ENCODE measurements at places on chromosomes 1 and 21.

DNA sequence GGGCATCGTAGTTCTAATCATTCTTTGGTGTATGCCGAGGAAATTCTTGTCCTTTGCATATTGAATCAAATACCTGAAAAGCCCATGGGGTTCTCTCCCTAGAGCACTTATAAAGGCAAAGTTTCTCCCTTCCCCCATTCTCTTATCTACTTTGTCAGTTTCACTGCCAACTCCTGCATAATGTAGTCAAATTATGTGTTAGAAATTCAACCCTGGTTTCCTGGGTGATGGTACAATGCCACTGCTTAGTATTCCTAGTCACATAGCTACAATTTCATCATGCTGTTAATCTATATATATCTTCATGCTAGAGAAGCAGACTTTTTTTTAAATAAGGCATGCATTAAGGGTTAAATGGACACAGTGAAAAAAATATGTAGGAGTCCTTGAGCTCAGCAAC is 119.0 kb downstream of the PDE4B start:
- no peak for DNase-seq

- DNase-seq = no peak
These were observed 676.6 kb downstream of the MATN1 start for GRCh38 chr1:30046751-30047150.

DNA sequence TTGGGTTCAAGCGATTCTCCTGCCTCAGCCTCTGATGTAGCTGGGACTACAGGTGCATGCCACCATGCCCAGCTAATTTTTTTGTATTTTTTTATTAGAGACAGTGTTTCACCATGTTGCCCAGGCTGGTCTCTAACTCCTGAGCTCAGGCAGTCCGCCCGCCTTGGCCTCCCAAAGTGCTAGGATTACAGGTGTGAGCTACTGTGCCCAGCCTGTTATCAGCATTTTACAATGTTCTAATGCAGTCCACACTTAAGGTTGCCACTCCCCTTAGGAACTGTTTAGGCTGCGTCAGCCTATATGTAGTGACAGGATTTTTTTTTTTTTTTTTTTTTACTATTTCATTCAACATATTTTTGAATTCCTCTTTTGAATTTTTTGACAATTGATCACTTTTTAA is 30.2 kb downstream of the AGPAT3 start:
- DNase-seq = no peak

GRCh38 chr21:42276076-42276475 is 39.1 kb downstream of the TFF3 start:
- no peak for DNase-seq

DNA sequence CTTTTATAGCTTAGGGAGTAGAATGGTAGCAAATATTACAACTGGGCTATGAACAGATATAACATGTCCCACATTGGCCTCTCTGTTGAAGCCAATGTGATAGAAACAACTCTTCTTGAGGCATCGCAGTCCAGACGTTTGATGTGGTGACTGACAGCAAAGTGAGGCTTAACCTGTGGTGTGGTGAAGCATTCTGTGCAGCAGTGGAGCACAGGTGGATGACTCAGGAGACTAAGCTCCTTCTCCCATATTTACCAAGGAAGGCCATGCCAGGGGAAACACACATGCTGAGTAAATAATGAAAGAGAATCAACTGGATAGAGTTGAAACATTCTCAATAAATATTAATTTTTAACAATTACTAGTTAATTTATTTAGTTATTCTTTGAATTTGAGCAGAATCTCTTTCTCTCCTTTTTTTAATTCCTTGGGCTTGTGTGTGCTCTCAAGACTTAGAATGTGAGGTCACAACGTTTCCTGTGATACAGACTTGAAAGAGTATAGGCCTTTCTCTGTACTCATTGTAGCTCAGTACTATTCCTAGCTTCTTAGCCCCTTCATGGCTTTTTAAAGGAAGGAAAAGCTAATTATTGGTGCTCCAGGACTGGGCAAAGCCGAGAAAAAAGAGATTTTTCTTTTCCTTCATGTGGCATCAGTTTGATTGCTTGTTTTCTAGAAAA is 17.6 kb downstream of the CRB1 start:
- DNase-seq = no peak

DNA sequence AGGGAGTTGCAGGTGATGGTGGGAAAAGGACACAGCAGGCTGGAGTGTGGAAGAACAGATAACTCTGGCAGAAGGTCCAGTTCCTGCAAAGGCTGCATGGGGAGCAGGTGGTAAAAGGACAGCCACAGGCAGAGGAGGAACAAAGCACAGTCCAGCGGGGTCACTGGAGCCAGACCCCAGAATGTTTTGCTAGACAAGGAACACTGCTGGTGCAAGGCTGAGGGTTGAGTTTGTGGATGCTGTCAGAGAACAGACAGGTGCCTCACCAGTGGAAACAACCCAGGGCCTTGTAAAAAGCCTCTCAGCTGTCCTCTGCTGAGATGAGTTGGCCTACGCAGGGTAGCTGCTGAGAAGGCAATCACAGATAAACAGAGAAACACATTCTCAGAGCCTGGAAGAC is 101.7 kb downstream of the SSBP3 start:
- DNase-seq = no peak
